Activated CD8-positive, alpha-beta memory T cell treated with anti-CD3 and anti-CD28 coated beads for 1 hour (primary cell): ENCODE measurements at places on chromosomes 5 and 9.

GRCh38 chr5:140181525-140181924, 6.5 kb downstream of the CYSTM1 start:
- no peak for DNase-seq

DNA sequence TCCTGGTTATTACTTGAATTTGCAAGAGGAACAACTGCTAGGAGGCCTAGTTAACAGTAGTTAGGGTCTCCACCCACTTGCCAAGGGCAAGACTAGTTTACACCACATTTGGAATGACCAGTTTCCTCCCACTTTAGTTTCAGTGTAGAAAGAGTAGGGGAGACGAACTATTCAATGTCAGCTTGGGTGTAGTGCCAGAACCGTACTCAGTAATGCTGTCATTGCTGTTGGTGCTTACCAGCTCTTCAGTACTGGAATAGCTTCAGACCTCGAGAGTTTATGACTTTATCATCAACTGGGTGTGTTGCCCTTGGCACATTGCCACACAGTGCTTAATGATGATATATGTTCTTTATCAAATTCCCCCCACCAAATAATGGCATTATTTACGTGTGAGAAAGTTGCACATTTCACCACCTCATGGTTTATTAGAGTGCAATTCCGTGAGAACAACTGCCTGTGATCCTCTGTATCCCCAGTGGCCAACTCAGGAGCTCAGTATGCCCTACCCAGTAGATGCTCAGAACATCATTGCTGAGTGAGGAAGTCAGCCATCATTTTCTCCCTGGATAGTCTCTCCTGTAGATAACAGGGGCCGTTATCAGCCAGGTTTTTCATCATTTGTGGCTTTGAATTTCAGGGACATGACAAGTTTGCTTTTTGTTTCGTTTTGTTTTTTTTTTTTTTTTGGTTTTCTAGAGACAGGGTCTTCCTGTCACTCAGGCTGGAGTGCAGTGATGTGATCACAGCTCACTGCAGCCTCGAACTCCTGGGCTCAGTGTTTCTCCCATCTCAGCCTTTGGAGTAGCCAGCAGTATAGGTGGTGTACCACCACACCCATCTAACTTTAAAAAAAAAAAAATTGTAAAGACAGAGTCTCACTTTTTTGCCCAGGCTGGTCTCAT, 67.3 kb downstream of the DOCK8 start:
- no peak for DNase-seq

- no peak for DNase-seq
Measured at GRCh38 chr5:135046661-135047346, 12.8 kb upstream of the PITX1 start.

GRCh38 chr9:89765211-89765946, 160.6 kb downstream of the GADD45G start:
- DNase-seq = no peak

- DNase-seq = no peak
Measured at GRCh38 chr5:174601946-174602345, 122.4 kb upstream of the MSX2 start.

GRCh38 chr9:74800226-74800625, 87.5 kb downstream of the TRPM6 start:
- DNase-seq = no peak

DNA sequence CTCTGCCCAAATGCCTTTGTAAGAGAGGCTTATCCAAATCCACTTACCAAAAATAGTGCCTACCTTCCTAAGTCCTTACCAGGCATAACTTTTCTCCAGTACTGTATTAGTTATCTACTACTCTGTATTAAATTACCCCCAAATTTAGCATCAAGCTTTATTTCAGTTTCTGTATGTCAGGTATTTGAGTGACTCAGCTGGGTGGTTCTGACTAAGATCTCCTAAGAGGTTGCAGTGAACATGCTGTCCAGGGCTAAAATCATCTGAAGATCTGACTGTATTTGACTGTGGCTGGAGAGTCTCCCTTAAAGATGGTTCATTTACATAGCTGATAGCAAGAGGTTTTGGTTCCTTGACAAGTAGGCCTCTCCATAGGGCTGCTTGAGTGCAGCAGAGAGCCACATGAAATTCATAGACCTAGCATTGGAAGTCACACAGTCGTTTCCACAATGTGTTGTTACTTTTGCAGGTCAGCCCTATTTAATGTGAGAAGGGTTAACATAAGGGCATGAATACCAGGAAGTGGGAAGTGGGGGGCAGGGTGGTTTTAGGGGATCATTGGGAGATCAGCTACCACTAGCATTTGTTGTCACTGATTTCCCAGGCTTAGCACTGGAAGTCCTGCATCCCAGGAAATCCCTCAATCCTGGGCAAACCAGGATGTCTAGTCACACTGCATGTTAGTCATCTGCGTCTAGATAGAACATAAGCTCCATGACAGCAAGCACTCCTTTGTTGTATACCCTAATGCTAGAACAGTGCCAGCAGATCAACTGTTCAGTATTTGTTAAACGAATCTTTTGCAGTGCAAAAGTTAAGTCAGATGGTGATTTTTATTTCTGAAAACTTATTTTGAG, 2.0 kb upstream of the ZNF622 start:
- DNase-seq = no peak

- no peak for DNase-seq
Measured at GRCh38 chr5:146283344-146283761, 55.3 kb upstream of the POU4F3 start.

GRCh38 chr5:157516006-157516405, 56.0 kb downstream of the NIPAL4 start:
- DNase-seq = no peak

DNA sequence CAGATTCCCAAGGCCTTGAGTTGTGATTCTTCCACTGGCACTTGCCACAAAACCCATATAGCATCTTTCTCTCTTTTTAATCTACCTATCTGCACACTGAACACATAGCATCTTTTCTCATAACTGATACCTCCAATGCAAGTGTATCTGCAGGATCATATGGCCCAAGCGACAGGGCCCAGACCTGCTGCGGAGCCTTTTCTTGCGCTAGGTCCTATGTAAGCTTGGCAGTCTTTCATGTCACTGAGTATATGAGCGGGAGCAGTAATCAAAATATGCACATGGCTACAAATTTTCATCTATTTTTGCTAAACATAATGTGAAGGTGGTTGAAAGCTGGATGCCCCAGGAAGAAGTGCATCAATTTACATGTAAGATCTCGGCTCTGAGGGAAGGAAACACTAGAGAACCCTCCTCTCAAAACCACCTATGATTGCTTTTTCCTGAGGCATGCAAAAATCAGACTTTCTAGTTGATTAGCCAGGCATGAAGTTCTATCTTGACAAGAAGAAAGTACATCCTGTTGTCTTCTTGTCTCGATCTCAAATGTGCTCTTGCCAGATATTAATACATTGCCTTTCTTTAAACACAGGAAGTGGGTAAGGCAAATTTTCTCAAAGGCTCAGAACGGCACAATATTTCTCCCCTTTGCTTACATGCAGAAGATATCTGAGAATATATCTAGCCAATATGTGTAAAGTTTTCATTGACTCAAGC, 26.9 kb upstream of the CEMIP2 start:
- no peak for DNase-seq

DNA sequence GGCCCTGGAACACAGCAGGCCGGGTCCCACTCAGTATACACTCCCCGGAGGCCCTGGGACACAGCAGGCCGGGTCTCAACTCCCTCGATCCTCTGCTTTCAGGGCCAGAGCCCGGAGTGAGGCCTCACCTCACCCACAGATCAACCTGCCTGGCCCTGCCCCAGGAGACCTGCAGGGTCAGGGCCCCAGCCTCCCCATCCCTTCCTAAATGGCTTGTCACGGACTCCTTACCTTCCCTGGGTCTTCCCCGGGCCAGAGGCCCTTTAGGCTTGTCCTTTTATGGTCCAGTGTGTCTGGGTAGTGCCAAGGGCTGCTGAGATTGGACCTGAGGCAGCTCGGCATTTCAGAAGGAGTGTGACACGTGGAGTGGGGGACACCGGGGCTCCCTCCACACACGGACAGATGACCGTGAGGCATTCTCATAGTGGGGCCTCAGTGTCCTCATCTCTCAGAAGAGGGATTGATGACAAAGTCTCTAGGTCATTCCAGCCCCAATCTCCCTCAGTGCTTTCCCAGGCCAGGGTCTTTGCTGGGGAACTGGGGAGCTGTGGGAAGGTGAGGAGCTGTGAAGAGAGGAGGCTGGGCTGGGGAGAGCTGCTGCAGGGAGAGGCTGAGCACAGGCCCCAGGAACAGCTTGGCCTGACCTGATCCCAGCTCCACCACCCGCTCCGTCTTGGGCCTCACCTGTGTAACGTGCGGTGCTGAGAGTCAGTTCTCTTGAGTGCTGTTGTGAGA, 18.0 kb upstream of the PLEKHG4B start:
- no peak for DNase-seq

DNA sequence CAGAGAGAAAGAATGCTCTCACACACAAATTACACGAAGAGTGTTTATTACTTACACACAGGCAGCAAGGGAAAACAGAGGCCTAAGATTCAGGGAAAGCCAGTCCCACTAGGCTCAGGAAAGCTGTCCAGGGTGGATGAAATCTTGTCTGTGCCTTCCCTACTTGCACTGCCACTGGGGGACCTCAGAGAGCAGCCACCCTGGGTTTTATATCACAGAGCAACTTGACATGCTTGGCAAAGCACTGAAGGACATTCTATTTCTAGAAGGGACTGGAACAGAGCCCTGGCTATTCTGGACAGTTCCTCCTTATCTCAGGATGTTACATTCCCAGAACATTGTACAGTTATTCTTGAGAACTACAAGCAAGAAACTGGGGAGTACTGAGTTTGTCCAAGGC, 7.5 kb upstream of the PRSS3 start:
- no peak for DNase-seq

DNA sequence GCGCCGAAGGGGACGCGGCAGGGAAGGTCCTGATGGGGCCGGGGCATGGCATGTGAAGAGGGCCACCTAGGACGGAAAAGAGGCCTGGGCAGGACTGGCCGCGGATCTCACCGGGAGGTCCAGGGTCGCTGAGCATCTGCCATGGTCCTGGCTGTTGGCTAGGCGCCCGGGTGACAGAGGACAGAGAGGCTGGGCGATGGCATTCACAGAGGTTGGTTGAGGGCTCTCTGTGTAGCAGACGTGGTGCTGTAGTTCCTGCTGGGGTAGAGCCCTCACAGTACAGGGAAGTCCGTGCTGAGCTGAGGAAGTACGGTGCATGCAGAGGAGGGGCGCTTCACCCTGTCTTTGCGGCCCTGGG, 427 bp downstream of the PCYOX1L start:
- DNase-seq = no peak

DNA sequence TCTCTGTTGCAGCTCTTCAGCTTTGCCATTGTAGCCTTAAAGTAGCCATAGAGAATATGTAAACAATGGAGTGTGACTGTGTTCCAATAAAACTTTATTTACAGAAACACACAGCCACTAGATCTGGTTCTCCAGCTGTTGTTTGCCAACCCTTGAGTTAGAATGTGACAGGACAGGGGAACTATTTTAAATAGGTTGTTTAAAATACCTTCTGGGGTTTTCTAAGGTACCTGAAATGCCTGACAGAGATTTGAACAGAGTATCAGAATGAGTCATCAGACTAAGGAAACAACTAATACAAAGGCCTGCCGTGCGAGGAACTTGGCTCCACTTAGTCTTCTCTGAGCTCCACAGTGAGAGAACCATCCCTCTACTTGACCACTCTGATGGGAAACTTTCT, 85.4 kb downstream of the HSD17B4 start:
- DNase-seq = no peak

DNA sequence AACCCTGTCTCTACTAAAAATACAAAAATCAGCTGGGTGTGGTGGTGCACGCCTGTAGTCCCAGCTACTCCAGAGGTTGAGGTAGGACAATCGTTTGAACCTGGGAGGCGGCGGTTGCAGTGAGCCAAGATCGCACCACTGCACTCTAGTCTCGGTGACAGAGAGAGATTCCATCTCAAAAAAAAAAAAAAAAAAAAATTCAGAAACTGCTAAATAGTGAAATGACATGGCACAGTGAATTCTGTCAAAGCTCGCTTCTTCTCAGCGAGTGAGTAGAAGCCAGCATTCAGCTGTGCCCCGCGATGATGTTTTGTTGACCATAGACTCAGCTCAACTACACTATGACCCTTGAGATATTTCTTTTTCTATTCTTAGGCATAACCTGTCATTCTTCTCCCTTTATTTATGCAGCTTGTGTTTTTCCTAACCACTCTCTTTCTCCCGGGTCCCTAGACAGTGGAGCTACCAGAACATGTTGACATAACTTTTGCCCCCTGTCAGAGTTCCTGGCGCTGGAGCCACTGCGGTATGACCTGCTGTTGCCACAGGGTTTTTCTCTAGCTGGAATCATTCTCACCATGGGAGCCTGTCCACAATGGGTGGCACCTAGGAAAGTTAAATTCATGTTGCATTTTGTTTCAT, 13.5 kb upstream of the IQGAP2 start:
- no peak for DNase-seq

DNA sequence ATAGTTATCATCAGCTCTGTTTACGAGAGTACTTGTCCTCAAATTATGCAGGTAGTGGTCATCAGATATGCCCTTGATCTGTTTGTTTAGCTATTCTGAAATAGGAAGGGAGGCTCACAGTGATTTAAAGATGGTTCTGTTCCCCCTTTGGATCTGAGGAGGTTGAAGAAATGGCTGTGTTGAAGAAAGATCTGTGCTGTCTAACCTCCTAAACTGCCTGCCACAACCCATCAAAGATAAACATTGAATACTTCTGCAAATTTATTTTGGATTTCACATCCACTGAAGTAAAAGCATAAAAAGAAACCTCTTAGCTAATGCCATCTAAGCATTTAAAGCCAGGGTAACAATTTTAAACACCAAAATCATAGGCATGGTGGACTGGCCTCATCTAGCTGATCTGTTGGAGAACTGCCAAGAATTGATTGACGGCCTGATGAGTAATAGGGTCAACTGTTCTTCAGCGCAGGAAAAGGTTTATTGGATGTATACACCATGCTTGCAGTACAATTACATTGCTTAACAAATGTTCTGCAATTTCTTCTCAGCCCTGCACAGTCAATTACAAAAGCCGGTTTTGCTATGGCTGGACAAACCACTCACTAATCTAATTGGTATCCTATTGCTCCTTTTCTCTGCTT, 97.6 kb downstream of the SEMA6A start:
- DNase-seq = no peak

DNA sequence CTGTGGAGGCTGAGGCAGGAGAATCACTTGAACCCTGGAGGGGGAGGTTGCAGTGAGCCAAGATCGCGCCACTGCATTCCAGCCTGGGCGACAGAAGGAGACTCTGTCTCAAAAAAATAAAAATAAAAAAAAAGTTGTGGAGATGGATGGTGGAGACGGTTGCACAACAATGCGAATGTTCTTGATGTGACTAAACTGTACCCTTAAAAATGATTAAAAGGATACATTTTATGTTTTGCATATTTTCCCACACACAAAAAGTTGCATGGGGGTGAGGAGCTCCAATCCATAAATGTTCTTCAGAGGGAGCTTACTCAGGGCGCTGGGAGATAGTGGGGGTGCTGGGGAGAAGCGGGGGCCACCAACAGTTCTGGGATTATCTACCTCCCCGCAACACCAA, 43.8 kb upstream of the CDKN2AIPNL start:
- no peak for DNase-seq

- no peak for DNase-seq
Measured at GRCh38 chr9:123999661-124000060, 11.9 kb upstream of the LHX2 start.
